ENCODE measurements at places on chromosomes 13 and 19.

DNA sequence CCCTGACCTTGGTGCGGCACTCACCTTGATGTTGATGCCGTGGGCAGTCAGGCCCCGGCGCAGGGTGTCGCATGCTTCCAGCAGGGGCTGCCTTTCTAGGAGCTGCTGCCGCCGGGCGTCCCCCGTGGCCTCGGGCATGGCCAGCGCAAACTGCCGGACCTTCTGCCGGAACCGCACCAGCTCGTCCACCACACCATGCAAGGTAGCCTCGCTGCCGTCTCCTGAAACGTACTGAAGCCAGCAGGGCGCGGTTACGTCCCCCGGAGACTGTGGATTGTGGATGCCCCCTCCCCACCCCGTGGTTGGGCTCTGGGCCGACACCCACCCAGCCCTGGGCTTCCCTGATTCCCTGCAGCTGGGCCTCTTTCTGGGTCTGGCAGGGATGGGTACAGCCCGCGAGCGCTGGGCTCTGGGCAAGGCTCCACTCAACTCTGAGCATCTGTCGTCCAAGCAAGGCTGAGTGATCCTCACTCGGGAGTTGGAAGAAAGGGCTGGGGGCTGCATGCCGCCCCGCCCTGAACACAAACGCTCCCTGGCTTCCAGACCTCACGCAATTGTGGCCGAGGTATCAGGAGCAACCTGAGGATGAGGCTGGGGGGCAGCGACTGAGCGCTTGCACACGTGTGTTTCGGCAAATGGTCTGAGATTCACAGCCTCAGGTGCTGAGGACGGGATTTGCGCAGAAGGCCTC lies 27.1 kb downstream of the NAXD start:
- DNase-seq, result no peak

DNA sequence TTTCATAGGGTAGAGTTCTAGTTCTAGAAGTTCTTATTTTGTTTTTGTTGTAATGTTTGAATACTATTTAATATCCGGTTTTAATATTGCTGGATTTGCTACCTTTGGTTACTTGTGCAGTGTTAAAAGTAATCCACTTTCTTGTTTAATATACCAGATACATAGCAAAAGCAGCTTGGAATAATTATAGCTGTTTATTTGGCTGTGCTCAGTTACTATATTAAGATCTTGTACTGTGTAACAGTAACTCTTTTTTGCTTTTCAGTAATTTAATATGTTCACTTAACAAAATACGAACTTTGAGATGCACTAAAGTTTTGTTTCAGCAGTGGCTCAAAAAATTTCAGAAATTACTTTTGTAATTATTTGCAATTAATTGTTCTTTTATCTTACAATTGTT lies 50.9 kb downstream of the AKAP11 start:
- DNase-seq, result no peak

GRCh38 chr19:5111051-5111450 lies 142.1 kb downstream of the KDM4B start:
- no peak for DNase-seq

GRCh38 chr19:51469162-51469561 lies 9.2 kb upstream of the CEACAM18 start:
- peak; percentile 75 for DNase-seq

DNA sequence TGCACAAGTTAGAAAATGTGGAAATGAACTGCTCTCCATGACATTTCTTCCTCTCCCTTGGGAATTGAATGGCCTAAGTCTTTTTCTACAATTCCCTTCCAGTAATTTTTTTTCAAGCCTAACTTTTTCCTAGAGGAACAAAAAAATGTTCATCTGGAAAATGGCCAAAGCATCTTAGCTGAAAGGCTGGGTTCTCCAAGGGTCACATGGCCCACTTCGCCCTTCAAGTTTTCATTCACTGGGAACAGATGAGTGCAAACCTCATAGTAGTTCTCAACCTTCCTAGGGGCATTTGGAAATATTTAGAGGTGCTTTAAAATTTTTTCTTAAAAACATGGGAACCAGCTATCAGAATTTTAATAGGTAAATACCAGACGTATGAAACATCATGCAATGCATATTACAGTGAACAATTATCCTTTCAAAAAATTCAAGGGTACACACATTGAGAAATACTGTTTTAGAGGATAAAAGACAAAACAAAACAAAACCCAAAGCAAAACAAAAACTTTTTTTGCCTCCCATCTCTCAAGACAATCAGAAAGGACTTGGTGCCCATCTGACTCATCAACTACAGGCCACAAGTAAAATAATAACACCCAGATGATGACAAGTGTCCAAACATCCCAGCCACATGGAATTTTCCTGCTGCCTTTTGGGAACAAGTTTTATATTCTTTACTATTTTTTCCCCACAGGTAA lies 208.8 kb downstream of the SLITRK6 start:
- no peak for DNase-seq

All from NB4 (cell line).